ENCODE measurements at places on chromosomes 1 and 21.

GRCh38 chr1:17356387-17357026 is 15.5 kb upstream of the PADI6 start:
- no peak for DNase-seq

- no peak for DNase-seq
Observed at GRCh38 chr1:27144920-27145661, 9.8 kb downstream of the SLC9A1 start.

DNA sequence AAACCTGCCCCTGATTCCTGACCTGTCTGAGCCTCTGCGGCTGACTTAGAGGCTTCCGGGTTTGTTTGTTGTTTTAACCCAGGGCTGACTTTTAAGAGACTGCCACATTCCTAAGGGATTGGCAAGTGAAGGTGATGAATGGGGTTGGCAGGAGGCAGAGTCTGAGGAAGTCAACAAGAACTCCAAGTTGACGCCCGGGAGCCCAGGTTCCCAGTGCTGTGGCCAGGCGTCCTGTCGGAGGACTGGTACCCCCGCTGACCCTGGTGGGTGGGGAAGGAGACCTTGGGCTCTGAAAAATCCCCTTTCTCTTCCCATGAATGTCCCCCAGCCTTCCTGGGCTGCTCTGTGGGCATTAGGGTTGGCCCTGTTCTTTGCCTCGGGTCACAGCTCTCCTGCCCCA is 19.7 kb upstream of the EPS8L3 start:
- no peak for DNase-seq

DNA sequence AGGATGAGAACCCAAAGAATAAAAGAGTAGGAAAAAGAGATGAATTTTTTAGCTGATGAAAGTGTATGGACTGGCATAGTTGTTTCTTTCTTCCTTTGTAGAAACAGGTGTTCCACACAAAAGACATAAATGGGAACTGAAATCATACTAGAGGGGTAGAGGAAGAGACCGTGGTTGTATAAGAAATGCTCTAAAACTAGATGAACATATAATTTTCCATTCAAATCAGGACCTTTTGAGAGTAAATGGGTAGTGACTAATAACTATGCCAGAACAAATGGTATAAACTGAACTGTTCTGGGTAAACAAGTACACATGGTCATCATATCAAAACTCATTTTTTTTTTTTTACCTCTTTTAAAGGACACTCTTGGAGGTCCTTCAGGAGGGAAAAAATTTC is 344.2 kb downstream of the VAV3 start:
- no peak for DNase-seq

DNA sequence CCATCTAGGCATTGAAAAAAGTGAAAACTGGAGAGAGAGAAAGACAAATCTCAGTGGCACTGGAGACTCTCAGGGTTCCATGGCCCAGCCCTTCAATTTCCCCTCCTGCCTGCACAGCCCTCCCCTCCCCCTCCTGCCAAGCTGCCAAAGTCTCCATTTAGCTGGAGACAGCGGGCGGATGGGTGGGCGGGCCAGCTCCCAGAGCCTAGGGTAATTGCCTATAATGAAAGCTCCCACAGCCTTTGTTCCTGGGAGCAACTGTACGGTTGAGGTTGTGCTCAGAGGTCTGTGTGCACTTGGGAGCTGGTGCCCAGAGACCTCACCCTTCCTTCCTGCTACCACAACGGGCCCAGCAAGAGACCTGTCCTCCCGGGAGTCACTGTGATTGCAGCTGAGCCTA is 89.6 kb downstream of the NAV1 start:
- no peak for DNase-seq

- DNase-seq = peak; percentile 49
Observed at GRCh38 chr1:208245185-208245705, 1.1 kb upstream of the PLXNA2 start.

DNA sequence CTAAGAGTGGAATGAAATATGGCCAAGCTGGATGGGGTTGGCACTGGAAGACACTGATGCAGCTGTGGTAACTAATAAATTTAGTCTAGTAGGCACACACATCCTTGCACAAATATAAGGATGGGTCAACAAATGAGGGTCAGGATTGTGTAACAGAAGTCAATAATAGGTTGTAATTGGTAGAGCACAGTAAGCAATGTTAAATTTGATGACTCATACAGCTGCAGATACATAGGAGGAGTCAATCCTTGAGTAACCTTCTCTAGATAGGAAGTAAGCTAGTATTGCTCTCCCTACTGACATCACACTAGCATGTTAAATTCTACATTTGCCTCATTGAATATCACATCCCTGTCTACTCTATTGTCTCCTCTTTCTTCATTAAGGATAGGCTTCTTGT is 332.1 kb downstream of the PTPRC start:
- no peak for DNase-seq

DNA sequence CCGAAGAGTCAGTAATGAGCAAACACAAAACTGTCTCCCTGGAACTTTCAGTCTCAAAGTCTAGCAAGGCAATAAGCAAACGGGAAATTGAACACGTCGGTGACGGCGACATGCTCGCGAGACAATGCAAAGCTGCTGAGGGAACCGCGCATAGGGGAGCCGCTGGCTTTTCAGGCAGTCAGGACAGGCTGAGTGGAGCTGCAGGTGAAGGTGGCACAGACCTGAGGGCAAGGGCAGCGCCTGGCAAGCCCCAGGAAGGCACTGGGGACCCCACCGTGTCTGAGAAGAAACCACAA is 4.9 kb downstream of the INTS11 start:
- no peak for DNase-seq

DNA sequence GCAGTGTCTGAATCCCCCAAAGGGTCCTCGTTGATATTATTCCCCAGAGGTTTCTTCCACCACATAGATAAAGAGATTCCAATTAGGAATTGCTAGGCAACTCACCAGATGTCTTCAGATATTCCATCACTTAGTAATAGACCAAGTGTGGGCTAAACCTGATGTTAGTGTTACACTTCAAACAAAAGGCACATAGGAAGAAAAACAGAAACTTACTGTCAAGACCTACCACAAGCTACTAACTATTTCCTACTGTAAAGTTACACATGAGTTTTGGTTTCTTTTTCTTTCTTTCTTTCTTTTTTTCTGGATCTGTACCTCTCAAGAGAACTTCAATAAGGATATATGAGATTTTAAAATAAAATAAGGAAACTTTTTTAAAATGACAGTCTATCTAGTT is 879.1 kb upstream of the NEGR1 start:
- no peak for DNase-seq

- no peak for DNase-seq
Observed at GRCh38 chr1:22790232-22791008, 79.8 kb downstream of the EPHB2 start.

GRCh38 chr1:220526294-220526693 is 1.6 kb upstream of the MARK1 start:
- no peak for DNase-seq

GRCh38 chr1:2914702-2915101 is 106.6 kb upstream of the ACTRT2 start:
- no peak for DNase-seq

GRCh38 chr1:46607345-46608130 is 3.5 kb upstream of the MKNK1 start:
- DNase-seq = no peak

- DNase-seq = no peak
Observed at GRCh38 chr1:21899987-21900386, 37.1 kb downstream of the HSPG2 start.

DNA sequence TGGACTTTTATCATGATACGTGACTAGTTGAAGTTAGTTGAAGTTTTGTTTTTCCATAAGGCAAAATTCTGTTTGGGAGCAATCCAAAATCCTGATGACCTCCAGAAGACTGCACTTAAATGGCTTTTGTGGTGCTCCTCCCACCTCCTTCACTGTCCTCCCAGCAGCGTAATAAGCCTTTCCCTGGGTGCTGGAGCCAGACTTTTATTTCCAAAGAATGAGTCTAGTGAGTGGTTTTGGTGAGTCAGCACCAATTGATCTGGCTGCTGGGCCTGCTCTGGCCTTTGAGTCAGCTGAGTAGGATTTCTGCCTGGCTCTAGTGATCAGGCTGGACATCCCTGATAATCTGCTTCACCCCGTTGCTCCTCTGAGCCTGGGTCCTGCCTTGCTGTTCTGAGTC is 21.7 kb upstream of the KCND3 start:
- DNase-seq = no peak

DNA sequence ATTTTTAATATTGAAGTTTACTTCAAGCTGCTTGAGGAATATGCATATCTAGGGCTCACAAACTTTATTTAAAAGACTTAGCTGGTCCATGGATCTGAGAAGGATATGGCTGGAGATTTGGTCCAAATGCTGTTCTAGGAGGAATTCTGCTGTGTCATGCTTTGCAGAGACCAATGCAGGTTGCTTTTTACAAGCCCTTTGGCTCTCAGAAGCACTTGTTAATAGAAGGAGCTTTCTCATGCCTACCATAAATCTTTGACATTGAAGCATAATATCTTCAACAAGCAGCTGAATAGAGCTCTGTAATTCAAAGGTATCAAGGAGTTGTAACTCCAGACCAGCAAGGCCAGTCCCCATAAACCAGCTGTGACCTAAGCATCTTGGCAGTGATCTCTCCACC is 299.1 kb downstream of the HHAT start:
- no peak for DNase-seq

GRCh38 chr1:166479052-166479631 is 312.3 kb upstream of the FAM78B start:
- peak; percentile 40 for DNase-seq

GRCh38 chr1:41383094-41383852 is 22.0 kb downstream of the FOXO6 start:
- peak; percentile 26 for DNase-seq

GRCh38 chr1:93468662-93469061 is 20.7 kb downstream of the FNBP1L start:
- no peak for DNase-seq

- DNase-seq = no peak
Observed at GRCh38 chr1:198933515-198934222, 294.8 kb downstream of the PTPRC start.

GRCh38 chr1:233245191-233245765 is 50.2 kb downstream of the PCNX2 start:
- no peak for DNase-seq

- DNase-seq = no peak
Observed at GRCh38 chr1:227952374-227953021, 4.8 kb upstream of the WNT9A start.

GRCh38 chr1:162187687-162188276 is 118.3 kb downstream of the NOS1AP start:
- no peak for DNase-seq

- DNase-seq = no peak
Observed at GRCh38 chr1:73674945-73675561, 522.9 kb downstream of the LRRIQ3 start.

DNA sequence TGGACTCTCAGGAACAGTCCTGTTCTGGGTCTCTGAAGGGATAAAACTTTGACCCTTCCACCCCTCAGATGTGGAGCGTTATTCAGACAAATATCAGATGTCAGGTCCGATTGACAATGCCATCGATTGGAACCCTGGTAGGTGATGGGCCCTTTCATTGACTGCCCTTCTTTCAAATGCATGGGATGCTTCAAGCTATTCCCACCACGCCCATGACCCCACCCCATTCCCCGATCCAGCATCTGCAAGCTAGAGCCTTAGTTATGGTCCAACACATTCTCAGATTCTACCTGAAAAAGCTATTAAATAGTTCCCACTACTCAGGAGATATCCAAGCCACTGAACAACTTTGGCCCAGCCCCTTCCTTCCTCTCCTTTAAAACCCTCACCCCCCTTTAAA is 12.5 kb downstream of the POLR3GL start:
- DNase-seq = no peak

GRCh38 chr1:67085326-67085725 is 31.4 kb upstream of the SLC35D1 start:
- DNase-seq = no peak

DNA sequence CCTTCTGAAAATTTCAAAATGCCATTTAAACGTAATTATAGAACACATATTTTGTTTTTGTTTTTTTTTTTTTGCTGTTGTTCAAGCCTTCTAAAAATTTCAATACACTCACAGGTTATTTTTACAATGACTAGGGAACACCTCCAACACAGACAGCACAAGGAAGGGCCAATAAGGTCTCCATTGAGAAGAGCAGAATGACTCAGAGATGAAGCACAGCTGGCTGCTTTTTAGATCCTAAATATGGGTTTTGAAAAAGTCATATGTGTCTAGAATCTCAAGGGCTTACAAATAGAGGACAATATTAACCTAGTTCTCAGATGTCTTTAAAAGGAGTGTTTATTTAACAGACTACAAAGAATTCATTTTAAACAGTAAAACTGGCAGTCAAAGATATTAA is 104.6 kb downstream of the NEGR1 start:
- DNase-seq = no peak

DNA sequence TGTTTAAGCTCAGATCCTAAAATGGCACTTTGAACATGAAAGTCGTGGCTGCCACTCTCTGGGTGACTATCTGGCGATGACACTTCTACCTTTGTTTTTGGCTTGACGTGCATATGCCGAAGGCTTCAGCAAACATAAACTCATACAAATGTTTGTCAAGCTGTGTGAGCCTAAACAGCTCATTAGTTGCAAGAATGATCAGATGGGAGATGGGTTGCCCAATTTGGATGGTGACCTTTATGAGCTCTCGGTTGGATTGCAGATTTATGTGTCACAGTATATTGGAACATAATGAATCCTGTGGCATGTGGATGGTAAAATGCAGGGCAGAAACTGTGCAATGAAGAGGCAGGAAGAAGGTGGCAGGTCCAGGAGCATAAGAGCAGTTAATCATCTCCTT is 229.3 kb downstream of the DISC1 start:
- DNase-seq = no peak

- peak; percentile 6 for DNase-seq
Observed at GRCh38 chr1:101567582-101568189, 330.9 kb downstream of the S1PR1 start.

GRCh38 chr1:223737342-223737741 is 25.0 kb downstream of the CAPN2 start:
- no peak for DNase-seq

DNA sequence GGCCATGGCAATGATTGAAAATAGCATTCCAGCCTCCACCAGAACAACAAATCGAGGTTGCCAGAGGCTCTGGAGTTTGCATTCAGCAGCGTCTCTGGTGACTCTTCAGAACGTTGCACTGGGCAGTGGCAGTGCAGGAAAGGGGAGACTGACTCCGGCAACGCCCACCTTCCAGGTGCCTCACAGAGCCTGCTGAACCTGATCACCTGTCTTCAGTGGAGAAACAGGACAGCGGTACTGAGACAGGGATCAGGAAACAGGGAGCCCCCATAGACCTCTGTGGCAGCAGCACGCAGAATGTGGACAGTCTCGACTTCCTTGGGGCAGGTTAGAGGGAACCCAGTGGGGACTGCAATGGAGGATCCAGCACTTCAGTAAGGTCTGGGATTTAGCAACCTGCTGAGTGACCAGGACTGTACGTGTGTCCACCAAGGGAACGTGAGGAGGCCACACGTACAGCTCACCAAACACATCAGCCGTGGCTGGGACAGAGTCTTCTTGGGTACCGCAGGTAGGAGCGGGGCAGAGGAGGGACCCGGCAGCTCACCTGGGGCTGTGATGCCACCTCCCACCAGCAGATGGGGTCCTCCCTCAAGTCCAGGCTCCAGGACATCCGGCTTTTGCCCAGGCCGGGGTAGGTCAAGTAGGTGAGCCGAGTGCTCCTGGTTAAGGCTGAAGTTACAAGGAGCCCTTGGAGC is 128.6 kb downstream of the PRDM2 start:
- no peak for DNase-seq

All from stimulated activated CD8-positive, alpha-beta memory T cell treated with anti-CD3 and anti-CD28 coated beads, Interleukin-4, amount 100 ng/mL, for 4 hours (primary cell).